ENCODE measurements at places on chromosomes 5 and 9.

- DNase-seq: no peak
These were observed 92.5 kb downstream of the PCDH1 start for GRCh38 chr5:141785711-141786110.

GRCh38 chr5:147474140-147474539 lies 35.7 kb downstream of the DPYSL3 start:
- DNase-seq: no peak

DNA sequence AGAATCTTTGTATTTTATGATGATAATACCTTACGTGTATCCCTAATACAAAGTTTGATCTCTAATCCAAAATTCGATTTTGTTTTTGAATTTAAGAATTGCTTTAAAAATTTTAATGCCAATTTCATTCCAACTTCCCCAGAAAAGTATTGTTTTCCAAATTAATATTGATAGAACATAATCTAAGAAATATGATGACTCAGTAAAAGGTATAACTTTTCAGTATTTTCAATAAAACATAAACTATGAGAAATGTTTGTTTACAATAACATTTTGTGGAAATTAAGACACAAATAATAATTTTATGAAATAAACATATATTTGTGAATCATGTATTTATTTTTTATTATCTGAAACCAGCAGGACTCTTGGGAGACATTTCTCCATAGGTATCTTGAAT lies 931.6 kb downstream of the EFNA5 start:
- DNase-seq: no peak

GRCh38 chr5:109304309-109304708 lies 105.5 kb downstream of the PJA2 start:
- DNase-seq: no peak

DNA sequence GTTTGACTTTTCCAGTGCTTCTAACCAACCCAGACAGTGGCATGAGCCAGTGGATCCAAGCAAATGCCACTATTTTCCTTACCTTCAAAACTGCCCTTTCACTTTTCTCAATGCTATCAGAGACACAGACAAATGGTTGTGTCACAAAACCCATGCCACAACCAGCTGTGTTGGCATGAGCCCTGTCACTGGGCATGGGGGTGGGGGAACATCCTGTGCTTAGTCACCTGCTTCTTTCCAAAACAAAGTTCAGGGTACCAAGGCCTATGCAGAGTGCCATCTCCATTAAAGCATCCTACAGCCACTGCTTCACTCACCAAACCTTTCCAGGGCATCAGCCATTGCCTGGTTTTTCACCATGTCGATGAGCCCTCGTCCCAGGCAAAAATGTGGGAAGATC lies 30.1 kb downstream of the NIPSNAP3B start:
- DNase-seq: peak; percentile 7

- no peak for DNase-seq
These were observed 132.3 kb upstream of the MPDZ start for GRCh38 chr9:13411791-13412190.

GRCh38 chr5:127943061-127943371 lies 140.6 kb upstream of the SLC12A2 start:
- DNase-seq: no peak

GRCh38 chr9:113222482-113222841 lies 1.1 kb downstream of the SLC31A1 start:
- no peak for DNase-seq

GRCh38 chr5:52838326-52839015 lies 50.8 kb downstream of the ITGA1 start:
- DNase-seq: no peak

DNA sequence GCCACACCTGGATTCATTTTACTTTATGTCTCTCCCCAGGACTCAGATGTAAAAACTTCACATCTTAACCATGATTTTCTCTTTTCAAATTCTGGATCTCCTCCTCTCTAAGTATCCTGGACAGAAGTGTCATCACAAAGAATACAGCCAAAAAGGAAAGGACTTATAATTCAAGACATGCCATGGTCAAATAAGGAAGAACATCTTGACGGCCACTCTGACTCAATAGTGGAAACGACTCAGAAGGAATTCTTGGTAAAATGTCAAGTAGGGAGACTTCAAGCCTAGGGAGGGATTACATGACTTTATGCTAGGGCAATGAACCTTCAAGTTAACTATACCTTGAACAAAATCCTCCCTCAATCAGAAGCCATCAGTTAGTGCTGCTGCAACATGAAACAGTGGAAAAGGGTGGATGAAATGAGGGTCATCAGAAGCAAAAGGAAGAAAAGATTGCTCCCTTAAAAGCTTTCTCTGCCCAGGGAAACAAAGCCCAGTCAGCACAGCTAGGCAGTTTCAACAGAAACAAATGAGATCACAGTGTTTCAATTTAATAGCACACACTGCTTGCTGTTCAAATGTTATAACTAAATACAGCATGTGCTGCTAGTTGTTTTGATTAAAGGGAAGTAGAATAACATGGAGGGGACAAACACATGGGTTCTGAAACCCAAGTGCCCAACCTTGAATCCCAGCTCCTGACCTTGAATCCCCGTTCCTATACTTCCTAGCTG lies 101.4 kb downstream of the LPAR1 start:
- no peak for DNase-seq

GRCh38 chr5:59766427-59767210 lies 126.9 kb downstream of the PDE4D start:
- no peak for DNase-seq

DNA sequence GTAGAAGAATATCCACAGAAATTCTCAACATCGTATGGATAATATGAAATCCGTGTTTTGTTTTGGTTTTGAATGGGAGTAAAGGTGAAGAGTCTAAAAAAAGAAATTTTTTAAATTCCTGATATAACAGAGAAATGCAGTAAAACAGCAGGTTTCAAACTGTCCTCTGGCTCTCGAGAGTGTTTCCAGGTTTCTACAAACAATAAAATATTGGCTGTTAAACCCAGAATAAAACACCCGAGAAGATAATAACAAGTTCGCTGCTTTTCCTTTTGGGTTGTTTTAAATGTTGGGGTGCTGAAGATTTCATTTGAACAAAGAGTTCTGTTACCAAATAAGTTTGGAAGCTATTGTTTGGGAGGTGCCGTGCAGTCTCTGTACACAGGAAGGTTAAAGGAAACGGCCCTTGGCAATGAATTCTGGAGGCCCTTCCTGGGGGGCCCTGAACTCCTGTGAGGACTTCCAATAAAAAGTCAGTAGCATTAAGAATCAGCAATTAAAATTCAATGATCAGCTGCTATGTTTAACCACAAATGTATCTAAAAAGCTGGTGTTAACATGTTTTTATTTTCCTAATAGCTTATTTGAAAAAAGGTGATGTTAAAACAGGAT lies 215.8 kb downstream of the TSSK1B start:
- no peak for DNase-seq

DNA sequence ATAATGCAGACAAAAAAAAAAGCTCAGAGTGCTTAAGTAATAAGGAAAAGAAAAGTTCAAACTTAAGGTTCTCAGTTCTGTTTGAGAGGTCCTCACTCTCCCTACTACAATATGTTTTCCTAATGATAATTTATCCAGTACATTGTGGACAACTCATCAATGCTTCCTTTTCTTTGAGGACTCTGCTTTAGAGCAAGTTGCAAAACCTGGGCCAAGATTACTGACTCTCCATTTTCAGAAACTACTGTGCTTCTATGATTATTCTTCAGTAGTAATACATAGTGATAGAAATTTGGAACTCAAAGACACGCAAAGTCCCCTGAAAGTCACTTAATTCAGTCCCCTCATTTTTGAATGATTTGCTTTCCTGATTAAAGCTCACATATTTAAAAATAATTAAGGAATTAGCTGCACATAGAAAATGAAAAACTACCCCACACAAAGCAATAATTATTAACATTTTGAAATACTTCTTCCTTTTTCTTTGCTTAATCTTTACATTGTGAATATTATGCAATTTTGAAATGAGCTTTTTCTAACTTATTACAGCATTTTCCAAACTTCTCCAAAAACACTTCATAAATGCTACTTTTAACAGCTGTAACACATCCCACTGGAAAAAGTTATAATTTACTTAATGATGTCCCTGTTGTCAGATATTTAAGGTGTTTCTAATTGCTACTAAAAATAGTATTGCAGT lies 11.2 kb downstream of the CDKN2A start:
- DNase-seq: no peak

- no peak for DNase-seq
These were observed 249.7 kb upstream of the MAP3K1 start for GRCh38 chr5:56565644-56566043.

GRCh38 chr5:74432216-74432615 lies 208.3 kb downstream of the ENC1 start:
- no peak for DNase-seq

- no peak for DNase-seq
These were observed 56.3 kb downstream of the COX7C start for GRCh38 chr5:86674069-86674468.

- DNase-seq: no peak
These were observed 22.1 kb upstream of the TPD52L3 start for GRCh38 chr9:6305954-6306563.

- DNase-seq: no peak
These were observed 128.0 kb downstream of the RASEF start for GRCh38 chr9:82934949-82935348.

- DNase-seq: no peak
These were observed 2.2 kb downstream of the DNAJB5 start for GRCh38 chr9:34991607-34992375.

GRCh38 chr5:57437976-57438805 lies 44.4 kb downstream of the ACTBL2 start:
- no peak for DNase-seq

GRCh38 chr5:88883836-88884607 lies 1.0 kb upstream of the MEF2C start:
- no peak for DNase-seq

DNA sequence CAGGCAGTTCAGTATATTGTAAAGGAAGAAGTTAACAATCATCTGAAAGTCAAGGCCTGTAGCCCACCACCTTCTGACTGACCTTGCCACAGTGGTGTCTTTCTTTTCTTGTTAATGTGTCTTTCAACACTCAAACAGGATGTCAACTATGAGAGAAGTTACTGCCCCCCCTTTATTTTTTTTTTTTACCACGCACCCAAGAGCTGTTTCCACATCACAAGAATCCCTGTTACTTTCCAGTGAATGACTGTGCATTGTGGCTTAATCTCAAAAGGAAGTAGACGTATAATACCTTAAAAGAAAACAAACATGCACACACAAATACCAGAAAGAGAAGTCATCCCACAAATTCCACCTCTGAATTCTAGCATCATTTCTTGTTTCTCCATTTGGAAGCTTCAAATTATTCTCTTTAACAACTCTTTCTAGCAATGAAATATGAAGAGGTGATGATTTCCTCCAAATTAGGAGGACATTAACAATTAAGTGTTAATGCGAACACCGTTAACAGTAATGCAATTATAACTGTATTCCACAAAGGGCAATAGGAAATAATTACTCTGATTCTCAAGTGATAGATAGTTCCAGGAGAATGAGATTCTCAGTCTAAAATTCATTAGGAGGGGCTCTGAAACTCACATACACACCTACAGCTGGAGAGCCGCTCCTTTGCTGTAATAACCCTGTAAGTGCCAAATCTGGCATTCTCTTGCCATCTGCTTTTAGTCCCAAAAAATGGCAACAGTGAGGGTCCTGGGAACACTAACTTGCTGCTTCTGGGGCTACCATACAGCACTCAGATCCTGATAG lies 201.0 kb downstream of the EFNA5 start:
- no peak for DNase-seq

DNA sequence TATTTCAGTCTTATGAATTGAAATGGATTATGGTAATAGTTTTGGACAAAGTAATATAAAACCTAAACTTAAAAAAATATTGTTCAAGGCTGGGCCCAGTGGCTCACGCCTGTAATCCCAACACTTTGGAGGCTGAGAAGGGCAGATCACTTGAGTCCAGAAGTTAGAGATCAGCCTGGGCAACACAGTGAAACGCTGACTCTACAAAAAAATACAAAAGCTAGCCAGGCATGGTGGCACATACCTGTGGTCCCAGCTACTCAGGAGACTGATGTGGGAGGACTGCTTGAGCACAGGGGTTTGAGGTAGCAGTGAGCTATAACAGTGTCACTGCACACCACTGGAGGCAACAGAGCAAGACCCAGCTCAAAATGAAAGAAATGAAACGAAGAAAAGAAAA lies 81.9 kb downstream of the SCAI start:
- no peak for DNase-seq

GRCh38 chr9:16633794-16634193 lies 236.7 kb downstream of the BNC2 start:
- DNase-seq: no peak

DNA sequence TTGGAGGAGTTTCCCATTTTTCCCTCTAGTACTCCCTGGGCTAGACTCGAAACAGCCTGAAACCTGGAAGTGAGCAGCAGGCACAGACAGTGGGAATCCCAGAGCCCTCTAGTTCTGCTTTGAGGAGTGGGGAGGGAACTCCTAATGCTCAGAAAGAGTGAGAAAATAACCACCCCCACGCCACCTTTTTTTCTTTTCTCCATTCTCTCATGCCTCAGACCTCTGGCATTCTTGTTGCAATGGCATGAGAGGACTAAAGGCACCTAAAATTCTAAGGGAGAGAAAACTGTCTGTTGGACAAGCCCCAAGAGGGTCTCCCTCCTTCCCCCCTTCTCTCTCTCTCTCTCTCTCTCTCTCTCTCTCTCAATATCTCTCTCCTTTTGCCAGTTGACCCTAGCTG lies 15.1 kb upstream of the IRF1 start:
- DNase-seq: no peak

GRCh38 chr9:117103438-117104110 lies 311.3 kb downstream of the ASTN2 start:
- DNase-seq: no peak

- no peak for DNase-seq
These were observed 65.9 kb upstream of the VCAN start for GRCh38 chr5:83405662-83406061.

DNA sequence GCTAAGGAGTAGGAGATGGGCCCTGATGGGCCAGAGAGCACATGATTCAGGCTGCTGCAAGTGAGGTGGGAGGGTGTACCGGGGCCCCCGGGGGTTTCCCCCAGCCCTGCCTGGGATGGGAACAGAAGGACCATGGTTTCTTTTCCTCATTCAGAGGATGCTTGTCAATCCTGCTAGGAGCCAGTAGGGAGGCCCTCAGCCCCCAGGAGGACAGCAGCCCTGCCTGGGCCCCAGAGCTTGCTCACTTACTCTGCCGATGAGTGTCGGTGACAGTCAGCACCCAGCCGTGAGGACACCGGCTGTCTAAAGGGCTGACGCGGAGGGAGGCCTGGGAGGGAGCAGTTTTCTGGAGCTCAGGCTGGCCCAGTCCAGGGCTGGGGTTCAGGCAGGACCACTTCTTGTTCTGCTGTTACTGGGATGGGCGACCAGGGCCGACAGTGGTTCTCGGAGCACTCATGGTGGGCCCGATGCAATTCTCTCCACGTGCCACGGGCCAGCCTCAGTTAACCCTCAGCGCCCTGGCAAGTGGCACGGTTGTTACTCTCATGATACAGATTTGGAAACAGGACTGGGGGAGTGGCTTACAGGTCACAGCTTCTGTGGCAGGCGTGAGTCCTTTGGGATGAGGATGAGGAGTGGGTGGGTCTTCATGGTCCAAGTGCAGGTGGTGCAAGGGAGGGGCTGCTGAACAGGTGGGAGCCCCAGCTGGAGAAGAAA lies 1.8 kb downstream of the ARRDC1 start:
- DNase-seq: no peak

Data from stimulated activated CD4-positive, alpha-beta T cell treated with anti-CD3 and anti-CD28 coated beads, TNF-alpha, amount 100 ng/mL, for 4 hours (primary cell).